ENCODE measurements at places on chromosomes 2 and 18. TPM values are rescaled to one million over a fixed set of nuclear protein-coding genes. Genes with fewer than 3 reads are reported as not detected.
A peak's percentile ranks its signal among the peaks of the same experiment; 100 is the strongest.

The SLC5A6 gene
- total RNA-seq: 14.2 TPM

The AAK1 gene
- 53.2 TPM for total RNA-seq

- H3K27me3 ChIP-seq: no peaks in the 10 kb centered on the region
- no peak overlapping the region for H3K4me3 ChIP-seq
- no peak for DNase-seq
- no peaks in the 10 kb centered on the region for H3K36me3 ChIP-seq
Measured at GRCh38 chr2:238704471-238705225, 143.2 kb upstream of the TWIST2 start.

The PDCL3 gene
- 19.1 TPM for total RNA-seq

DNA sequence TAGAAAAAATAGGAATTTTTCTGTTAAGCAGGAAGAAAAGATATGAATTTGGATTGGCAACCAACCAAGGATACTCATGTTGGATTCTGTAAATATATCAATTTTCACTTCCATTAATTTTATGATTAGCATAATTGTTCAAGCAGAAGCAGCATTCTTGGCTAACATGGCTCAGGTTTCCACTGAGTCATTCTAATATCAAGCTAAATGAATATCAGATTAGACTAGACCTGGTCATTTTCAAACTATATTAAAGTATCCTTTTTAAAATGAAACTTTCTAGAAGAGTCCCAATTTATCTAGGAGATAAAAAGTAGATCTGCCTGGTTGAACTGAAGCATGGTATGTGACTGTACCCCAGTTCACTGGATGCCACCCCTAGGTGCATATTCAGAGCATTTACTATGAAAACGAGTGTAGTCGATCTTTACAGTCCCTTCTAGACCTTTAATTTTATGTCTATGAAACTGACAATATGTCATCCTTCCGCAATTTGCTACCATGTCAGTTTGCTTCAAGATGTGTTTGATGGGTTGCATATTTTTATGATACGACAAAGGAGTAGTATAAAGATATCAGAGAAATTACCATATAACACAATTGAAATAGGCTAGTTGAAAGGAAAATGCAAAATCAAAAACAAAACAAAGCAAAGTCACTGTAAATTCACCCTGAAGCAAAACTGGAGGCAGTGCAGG is 704.9 kb downstream of the ERBB4 start:
- no peaks in the 10 kb centered on the region for H3K4me1 ChIP-seq
- DNase-seq: no peak
- H3K27ac ChIP-seq: no peak overlapping the region
- H3K27me3 ChIP-seq: no peaks in the 10 kb centered on the region
- H3K4me3 ChIP-seq: no peak overlapping the region
- no peaks in the 10 kb centered on the region for H3K36me3 ChIP-seq

GRCh38 chr2:174138161-174138560 is 110.2 kb downstream of the OLA1 start:
- H3K36me3 ChIP-seq: no peaks in the 10 kb centered on the region
- no peak for DNase-seq
- H3K27me3 ChIP-seq: no peaks in the 10 kb centered on the region
- H3K4me3 ChIP-seq: no peak overlapping the region
- no peak overlapping the region for H3K27ac ChIP-seq
- H3K4me1 ChIP-seq: no peaks in the 10 kb centered on the region

- no peak overlapping the region for H3K27ac ChIP-seq
- H3K4me3 ChIP-seq: no peak overlapping the region
- no peak for DNase-seq
- H3K4me1 ChIP-seq: peaks cover 4% of the 10 kb centered on the region
- H3K36me3 ChIP-seq: no peaks in the 10 kb centered on the region
- no peaks in the 10 kb centered on the region for H3K27me3 ChIP-seq
Measured at GRCh38 chr2:203685081-203685621, 21.3 kb upstream of the CD28 start.

The TOGARAM2 gene
- 0.95 TPM for total RNA-seq

GRCh38 chr2:18749912-18750526 is 160.7 kb upstream of the NT5C1B start:
- H3K27ac ChIP-seq: no peak overlapping the region
- H3K27me3 ChIP-seq: no peaks in the 10 kb centered on the region
- no peaks in the 10 kb centered on the region for H3K4me1 ChIP-seq
- peak; percentile 53 for DNase-seq
- no peak overlapping the region for H3K4me3 ChIP-seq

The STPG4 gene
- total RNA-seq: not detected

DNA sequence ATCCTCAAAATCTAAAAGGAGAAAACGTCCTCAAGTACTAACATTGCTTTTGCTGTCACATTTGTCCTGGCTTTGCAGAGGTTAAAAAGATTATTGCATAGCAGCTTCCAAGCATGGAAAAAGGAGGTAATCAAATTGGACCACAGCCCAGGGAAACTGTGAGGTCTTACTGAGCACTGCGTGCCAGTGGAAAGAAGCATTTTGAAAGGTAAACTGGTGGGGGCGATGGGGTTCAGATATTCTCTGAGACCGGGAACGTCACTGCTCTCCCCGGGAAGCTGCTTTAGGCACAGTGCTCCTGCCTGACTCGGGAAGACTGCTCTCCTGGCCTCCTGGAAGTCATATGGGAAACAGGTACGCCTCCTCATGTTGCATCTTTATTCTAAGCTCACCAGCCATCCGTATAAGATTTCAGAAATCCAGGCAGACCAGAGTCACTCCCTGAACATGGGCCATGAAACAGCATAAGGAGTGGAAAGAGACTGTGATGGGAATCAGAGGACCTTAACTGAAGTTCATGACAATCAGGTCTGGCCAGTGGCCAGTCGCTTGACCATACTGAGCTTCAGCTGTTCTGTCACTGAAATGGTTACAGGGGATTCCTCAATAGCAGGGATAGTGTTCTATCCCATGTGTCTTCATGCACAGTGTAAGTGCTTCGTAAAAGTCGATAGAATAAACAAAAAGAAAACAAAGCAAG is 284.1 kb downstream of the TRIB2 start:
- no peak overlapping the region for H3K27ac ChIP-seq
- H3K27me3 ChIP-seq: no peaks in the 10 kb centered on the region
- no peaks in the 10 kb centered on the region for H3K4me1 ChIP-seq
- H3K36me3 ChIP-seq: no peaks in the 10 kb centered on the region
- no peak overlapping the region for H3K4me3 ChIP-seq

DNA sequence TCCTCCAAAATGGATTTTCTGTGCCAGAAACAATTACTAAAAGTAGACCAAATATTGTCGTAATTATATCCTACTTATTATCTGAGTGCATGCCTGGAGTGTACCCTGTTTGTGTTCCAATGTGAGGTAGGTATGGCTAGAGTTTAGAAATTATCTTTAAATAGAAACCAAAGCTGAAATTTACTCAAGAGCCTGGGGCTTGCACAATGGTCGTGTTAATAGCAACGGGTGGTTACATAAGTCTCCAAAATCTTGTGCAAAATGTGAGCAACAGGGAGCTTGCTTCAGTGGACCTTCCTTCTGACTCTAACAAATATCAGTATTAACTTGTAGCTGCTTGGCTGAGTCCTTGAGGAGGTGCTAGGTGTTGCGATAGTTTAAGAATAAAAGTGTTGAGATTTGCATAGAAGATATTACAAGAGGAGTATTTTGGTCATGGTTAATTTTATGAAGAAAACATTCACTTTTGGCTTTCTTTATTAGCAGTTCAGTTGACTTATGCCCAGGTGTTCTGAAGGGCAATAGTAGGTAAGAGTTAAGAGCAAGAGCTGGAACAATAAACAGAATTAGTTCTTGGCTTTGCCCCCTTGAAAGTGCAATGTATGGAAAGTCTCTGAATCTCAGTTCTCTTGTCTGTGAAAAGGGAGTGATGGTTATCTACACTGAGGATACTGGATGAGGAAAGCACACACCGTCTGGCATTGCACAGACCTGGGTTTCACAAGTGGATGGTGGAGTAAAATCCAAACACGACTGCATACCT is 4.6 kb downstream of the CXCR4 start:
- no peak for DNase-seq
- no peaks in the 10 kb centered on the region for H3K36me3 ChIP-seq
- no peaks in the 10 kb centered on the region for H3K27me3 ChIP-seq
- no peak overlapping the region for H3K4me3 ChIP-seq
- H3K4me1 ChIP-seq: peaks cover 4% of the 10 kb centered on the region

DNA sequence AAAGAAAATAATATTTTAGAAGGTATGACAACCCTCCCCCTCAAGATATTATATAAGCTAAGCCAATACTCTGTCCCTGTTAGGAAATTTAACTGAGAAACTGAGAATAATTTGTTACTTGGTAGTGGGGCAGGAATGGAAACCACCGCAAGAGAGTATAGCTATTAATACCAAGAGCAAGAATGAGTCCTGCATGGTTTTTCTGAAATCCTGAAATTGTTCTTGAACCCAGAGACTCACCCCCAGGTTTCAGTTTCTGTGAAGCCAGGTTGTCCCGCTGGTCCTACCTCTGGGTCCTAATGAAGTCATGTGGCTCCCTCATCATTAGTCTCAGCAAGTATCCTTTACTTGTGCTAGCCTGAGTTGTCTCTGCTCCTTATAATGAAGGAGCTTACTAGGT is 671.0 kb upstream of the ACVR2A start:
- DNase-seq: no peak
- H3K4me1 ChIP-seq: no peaks in the 10 kb centered on the region
- no peak overlapping the region for H3K4me3 ChIP-seq
- no peak overlapping the region for H3K27ac ChIP-seq
- H3K36me3 ChIP-seq: no peaks in the 10 kb centered on the region

DNA sequence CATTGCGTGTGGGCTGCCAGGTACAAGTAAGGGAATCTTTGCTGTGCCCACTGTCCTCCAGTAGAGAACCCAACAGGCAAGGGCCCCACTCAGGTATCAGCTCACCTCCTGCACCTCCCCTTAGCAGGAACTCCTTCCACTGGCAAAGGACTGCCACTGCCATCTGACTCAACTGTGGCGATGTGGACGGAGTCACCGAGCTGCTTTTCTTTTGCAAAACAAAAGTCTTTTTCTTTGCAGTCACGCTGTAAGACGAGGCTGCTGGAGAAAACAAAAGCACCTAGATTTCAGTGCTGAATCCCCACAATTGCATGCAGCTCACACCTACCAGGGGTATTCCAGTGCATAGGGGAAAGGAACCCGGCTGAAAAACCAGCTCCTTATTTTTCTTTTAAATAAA is 7.9 kb downstream of the MTERF4 start:
- H3K27me3 ChIP-seq: no peaks in the 10 kb centered on the region
- H3K36me3 ChIP-seq: no peaks in the 10 kb centered on the region
- H3K4me1 ChIP-seq: no peaks in the 10 kb centered on the region

GRCh38 chr2:17441055-17441771 is 77.0 kb downstream of the RAD51AP2 start:
- H3K27me3 ChIP-seq: no peaks in the 10 kb centered on the region
- H3K4me1 ChIP-seq: no peaks in the 10 kb centered on the region
- H3K36me3 ChIP-seq: no peaks in the 10 kb centered on the region

The SERPINB13 gene
- not detected for total RNA-seq

DNA sequence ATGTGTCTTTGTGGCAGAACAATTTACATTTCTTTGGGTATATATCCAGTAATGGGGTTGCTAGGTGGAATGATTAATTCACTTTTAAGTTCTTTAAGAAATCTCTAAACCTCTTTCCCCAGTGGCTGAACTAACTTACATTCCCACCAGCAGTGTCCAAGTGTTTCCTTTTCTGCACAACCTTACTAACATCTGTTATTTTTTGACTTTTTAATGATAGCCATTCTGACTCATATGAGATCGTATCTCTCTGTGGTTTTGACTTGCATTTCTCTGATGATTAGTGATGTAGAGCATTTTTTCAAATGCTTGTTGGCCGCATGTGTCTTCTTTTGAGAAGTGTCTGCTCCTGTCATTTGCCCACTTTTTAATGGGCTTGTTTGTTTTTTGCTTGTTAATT is 43.1 kb upstream of the PTH2R start:
- H3K27me3 ChIP-seq: no peaks in the 10 kb centered on the region
- no peaks in the 10 kb centered on the region for H3K36me3 ChIP-seq
- no peak overlapping the region for H3K4me3 ChIP-seq
- DNase-seq: no peak

GRCh38 chr2:42969231-42970150 is 177.1 kb upstream of the HAAO start:
- H3K4me1 ChIP-seq: peaks cover 24% of the 10 kb centered on the region
- H3K4me3 ChIP-seq: no peak overlapping the region
- no peaks in the 10 kb centered on the region for H3K36me3 ChIP-seq
- DNase-seq: no peak
- no peak overlapping the region for H3K27ac ChIP-seq
- H3K27me3 ChIP-seq: no peaks in the 10 kb centered on the region

DNA sequence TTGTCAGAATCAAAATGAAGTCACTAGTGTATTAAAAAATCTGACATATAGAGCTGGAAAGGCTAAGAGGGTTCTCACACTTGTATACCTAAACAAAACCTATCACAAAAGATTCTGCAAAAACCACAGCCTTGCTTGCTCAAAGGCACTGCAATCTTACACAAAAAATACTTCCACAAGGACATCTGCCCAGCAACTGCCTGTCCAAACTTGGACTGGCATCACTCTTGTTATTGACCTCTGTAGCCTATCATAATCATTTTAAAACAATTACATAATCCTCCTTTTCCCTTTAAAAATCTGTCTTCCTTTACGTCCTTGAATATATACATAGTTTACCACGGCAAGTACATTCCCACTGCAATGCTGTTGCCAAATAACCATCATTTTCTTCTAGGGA is 19.9 kb downstream of the CHMP3 start:
- DNase-seq: no peak
- no peak overlapping the region for H3K27ac ChIP-seq
- no peaks in the 10 kb centered on the region for H3K4me1 ChIP-seq
- no peak overlapping the region for H3K4me3 ChIP-seq

The PRKAG3 gene
- not detected for total RNA-seq

GRCh38 chr18:63140997-63141777 is 178.4 kb downstream of the BCL2 start:
- peaks cover 13% of the 10 kb centered on the region for H3K4me1 ChIP-seq
- no peaks in the 10 kb centered on the region for H3K36me3 ChIP-seq
- no peaks in the 10 kb centered on the region for H3K27me3 ChIP-seq

- H3K4me3 ChIP-seq: no peak overlapping the region
- H3K4me1 ChIP-seq: no peaks in the 10 kb centered on the region
- no peaks in the 10 kb centered on the region for H3K27me3 ChIP-seq
- no peak for DNase-seq
- no peak overlapping the region for H3K27ac ChIP-seq
Measured at GRCh38 chr2:139876321-139876720, 1096.1 kb upstream of the NXPH2 start.

The UGT1A4 gene
- total RNA-seq: not detected

DNA sequence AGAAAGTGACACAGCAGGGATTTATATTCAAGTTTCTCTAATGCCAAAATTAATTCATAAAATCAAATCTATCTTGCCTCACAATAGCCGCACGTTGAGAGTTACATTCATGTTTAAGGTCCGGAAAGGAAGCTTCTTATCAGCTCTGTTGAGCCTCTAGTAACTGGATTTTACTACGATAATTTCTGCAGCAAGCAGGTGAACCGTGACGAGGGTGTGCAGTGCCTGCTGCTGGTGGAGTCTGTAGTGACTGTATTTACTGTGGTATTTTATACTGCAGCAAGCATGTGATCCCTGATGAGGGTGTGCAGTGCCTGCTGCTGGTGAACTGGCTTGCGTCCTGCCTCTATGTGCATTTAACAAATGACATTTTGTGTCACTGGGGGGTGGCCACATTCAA is 120.0 kb downstream of the SNTG2 start:
- no peak overlapping the region for H3K4me3 ChIP-seq
- H3K27me3 ChIP-seq: no peaks in the 10 kb centered on the region
- no peak for DNase-seq
- H3K4me1 ChIP-seq: no peaks in the 10 kb centered on the region
- no peak overlapping the region for H3K27ac ChIP-seq

The DHRS9 gene
- total RNA-seq: 0.27 TPM

Data from ovary (tissue), 10 donors.